ENCODE measurements at places on chromosomes 13 and 19.

GRCh38 chr13:64428196-64428595 lies 2801.9 kb downstream of the PCDH9 start:
- H3K27me3 ChIP-seq, result no peaks in the 10 kb centered on the region
- no peak overlapping the region for H3K27ac ChIP-seq
- DNase-seq, result no peak
- H3K4me3 ChIP-seq, result no peak overlapping the region
- H3K4me1 ChIP-seq, result no peaks in the 10 kb centered on the region

DNA sequence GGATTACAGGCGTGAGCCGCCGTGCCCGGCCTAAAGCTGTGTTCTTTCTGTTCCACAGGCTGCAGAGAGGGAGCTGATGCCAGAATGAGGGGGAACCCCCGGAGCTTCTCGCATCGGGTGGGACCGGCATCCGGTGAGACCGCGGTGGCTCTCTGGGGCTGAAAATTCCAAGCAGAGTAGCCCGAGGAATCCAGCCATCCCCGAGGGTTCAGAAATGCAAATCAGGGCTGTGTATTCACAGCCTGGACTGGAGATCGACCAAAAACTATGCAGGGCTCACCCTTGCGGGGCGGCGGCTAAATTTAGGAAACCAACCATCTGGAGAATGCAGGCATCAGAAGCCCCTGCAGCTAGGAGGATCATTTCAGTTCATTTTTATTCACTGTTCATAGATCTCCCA lies 99.2 kb downstream of the GNG7 start:
- H3K4me3 ChIP-seq, result no peak overlapping the region
- H3K27ac ChIP-seq, result no peak overlapping the region
- no peaks in the 10 kb centered on the region for H3K36me3 ChIP-seq
- DNase-seq, result no peak
- peaks cover 1% of the 10 kb centered on the region for H3K4me1 ChIP-seq

DNA sequence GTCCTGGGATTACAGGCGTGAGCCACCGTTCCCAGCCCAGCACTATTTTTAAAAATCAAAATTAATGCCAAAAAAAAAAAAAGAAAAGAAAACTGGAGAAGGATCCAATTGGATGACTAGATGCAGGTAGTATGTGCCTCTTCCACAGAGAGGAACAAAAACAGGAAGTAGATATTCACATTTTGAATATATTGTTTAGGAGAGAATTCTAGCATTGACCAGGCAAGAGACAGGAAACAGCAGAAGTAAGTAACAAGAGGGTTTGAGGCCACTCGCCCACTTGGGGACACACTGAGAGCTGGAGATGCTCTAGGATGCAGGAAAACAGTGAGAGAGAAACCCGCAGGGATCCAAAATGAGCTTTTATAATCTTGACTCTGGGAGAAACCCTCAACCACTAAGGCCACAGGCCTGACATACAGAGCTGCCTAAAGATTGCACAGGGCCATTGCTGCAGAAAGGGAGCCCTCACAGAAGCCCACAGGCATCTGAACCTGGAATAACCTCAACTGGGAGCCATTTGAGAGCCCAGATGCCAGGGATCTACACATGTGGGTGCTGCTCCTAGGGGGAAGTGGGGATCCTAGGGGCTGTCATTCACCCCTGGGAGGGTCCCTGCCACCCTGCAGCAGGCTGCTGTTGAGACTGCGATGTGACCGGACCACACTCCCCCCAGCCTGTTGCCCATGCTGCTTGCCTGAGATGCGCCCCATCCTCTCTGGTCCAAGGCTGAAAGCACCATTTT lies 28.2 kb downstream of the IGFL2 start:
- no peaks in the 10 kb centered on the region for H3K36me3 ChIP-seq
- H3K27ac ChIP-seq, result no peak overlapping the region
- H3K4me1 ChIP-seq, result no peaks in the 10 kb centered on the region
- no peak overlapping the region for H3K4me3 ChIP-seq
- H3K27me3 ChIP-seq, result no peaks in the 10 kb centered on the region
- DNase-seq, result no peak

GRCh38 chr13:45511310-45512097 lies 46.8 kb downstream of the COG3 start:
- no peak overlapping the region for H3K27ac ChIP-seq
- no peaks in the 10 kb centered on the region for H3K27me3 ChIP-seq
- H3K4me1 ChIP-seq, result no peaks in the 10 kb centered on the region
- no peak overlapping the region for H3K4me3 ChIP-seq

DNA sequence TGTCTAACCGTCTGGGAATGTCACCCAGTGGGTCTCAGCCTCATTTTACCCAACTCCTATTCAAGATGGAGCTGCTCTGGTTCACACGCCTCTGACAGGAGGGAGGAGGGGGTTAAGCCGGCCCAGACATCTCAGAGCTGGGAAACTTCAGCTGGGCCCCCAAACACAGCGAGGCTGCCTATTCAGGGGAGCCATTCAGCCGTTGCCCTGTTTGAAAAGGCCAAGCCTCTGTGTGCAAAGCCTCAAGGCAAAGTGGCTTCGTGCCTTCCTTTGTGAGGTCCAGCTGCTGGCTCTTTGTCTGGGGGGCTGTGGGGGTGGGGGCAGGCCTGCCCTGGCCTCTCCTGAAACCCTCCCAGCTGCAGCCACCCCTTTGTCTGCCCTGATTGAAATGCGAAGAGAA lies 147.4 kb downstream of the PTPRS start:
- H3K4me3 ChIP-seq, result no peak overlapping the region
- no peak overlapping the region for H3K27ac ChIP-seq
- H3K4me1 ChIP-seq, result peaks cover 2% of the 10 kb centered on the region
- H3K27me3 ChIP-seq, result no peaks in the 10 kb centered on the region
- no peaks in the 10 kb centered on the region for H3K36me3 ChIP-seq

DNA sequence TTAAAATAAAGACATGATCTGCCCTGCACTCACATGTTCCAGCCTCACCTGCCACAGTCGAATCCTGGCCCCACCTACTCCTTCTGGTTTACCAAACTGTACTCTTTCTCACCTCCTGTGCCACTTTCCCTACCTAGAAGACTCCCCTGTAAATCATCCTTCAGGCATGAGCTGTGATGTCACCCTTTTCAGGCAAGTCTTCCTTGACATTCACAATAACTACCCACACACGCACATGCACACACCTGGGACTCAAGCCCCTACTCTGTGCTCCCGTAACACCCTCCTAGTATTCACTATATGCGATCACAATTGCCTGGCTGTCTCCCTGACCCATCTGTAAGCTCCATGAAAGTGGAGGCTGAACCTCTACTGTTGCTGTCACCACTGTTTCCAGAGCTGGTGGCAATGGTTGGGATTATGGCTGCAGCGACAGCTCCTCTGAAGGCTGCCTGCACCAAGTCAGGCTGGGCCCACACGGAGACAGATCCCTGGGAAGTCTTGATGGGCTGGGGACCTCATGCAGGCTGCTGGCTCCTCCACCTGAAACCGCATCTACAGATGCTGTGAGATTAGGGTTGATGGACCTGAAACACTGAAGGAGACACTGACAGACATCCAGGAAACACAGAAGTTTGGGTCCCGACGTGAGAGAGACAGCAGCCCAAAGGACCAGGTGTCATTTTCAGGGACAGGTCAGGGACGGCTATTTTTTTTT lies 611.1 kb downstream of the UQCRFS1 start:
- H3K27ac ChIP-seq, result no peak overlapping the region
- no peak for DNase-seq
- H3K36me3 ChIP-seq, result no peaks in the 10 kb centered on the region
- no peaks in the 10 kb centered on the region for H3K4me1 ChIP-seq

DNA sequence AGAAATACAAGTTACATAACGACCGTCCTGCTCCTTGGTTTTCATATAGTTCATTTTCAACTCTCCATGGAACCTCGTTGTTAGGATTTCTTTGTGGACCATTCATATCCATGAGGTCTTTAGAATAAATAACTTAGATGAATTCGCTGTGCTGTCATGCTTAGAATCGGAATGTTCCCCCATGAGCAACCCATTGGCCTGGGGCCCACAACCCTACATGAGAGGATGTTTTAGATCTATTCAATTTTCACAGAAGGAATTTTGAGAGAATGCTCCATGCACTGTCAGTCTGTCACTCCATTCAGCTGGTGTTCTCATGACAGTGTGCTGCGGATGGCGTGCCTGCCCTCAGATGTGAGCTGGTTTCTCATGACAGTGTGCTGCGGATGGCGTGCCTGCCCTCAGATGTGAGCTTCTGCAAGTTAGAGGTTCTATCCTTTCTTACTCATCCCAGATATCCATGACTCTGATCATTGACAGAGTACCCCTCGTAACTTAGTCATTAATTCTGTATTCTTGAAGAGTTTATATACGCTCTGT lies 1193.1 kb downstream of the EFNB2 start:
- no peak overlapping the region for H3K27ac ChIP-seq
- no peak for DNase-seq
- H3K27me3 ChIP-seq, result no peaks in the 10 kb centered on the region
- no peaks in the 10 kb centered on the region for H3K4me1 ChIP-seq

Data from iPS DF 6.9 (cell line).